ENCODE measurements at places on chromosomes 6 and 20.

GRCh38 chr20:4183361-4183760 lies 168.0 kb upstream of the RNF24 start:
- DNase-seq = no peak

GRCh38 chr6:74656453-74656852 lies 549.4 kb downstream of the COL12A1 start:
- DNase-seq = no peak

GRCh38 chr6:34829137-34829536 lies 37.3 kb downstream of the BLTP3A start:
- DNase-seq = no peak

GRCh38 chr6:11064836-11065235 lies 20.7 kb upstream of the ELOVL2 start:
- DNase-seq = no peak

- no peak for DNase-seq
Observed at GRCh38 chr6:157550114-157550989, 169.4 kb downstream of the ZDHHC14 start.

GRCh38 chr20:31717478-31718201 lies 5.0 kb downstream of the BCL2L1 start:
- no peak for DNase-seq

DNA sequence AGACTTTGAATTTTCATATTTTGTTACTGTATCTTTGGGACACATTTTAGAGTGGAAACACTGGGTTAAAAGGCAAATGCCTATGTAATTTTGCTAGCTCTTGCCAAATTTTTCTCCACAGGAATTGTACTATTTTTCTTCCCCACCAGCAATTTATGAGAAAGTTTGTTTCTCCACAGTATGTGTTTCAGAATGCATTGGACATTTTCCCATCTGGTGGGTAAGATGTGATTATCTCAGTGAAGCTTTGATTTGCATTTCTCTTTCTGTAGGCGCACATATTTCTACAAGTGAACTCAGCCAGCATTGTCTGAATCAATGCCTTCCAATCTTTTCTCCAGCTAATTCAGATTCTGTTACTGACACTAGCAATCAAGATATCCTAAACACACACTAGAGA lies 157.8 kb downstream of the RCAN2 start:
- DNase-seq = no peak

- DNase-seq = no peak
Observed at GRCh38 chr6:113050010-113050858, 703.1 kb downstream of the RFPL4B start.

GRCh38 chr6:128736780-128737179 lies 146.2 kb upstream of the LAMA2 start:
- DNase-seq = no peak

GRCh38 chr6:2171728-2172127 lies 73.7 kb downstream of the GMDS start:
- DNase-seq = no peak

GRCh38 chr6:20253021-20253420 lies 40.8 kb upstream of the MBOAT1 start:
- DNase-seq = no peak

DNA sequence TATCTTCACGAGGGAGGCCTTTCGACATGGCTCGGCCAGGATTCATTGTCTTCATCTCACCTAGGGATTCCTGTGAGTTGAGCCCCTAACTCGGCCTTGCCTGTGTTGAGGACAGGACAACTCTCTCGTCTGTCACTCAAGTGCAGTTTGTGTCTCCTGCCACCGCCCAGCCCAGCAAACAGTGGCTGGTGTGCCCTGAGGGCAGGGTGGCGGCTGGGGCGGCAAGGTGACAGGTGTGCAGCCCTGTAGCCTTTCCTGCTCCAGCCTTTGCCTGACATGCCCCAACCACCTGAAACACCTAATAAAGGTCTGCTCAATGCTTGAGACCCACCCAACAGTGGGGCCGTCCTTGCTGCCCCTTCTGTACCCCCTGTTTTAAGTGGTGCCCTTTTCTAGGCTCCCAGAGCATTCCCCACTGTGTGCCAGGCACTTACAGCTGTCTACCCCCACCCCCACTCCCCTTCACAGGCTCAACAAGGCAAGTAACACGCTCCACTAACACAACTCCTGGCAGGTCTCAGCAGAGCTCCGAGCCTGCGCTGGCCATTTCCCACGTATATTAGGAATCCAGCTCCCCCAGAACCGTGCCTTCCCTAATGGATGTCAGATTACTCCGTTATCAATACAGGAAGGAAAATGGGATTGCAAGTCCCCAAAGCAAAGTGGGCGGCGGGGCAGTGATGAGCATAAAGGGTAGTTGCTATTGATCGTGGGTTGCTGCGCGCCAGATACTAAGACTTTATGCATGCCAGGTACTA lies 17.7 kb downstream of the GFRA4 start:
- no peak for DNase-seq

GRCh38 chr6:136429264-136430065 lies 120.8 kb downstream of the MAP7 start:
- no peak for DNase-seq

DNA sequence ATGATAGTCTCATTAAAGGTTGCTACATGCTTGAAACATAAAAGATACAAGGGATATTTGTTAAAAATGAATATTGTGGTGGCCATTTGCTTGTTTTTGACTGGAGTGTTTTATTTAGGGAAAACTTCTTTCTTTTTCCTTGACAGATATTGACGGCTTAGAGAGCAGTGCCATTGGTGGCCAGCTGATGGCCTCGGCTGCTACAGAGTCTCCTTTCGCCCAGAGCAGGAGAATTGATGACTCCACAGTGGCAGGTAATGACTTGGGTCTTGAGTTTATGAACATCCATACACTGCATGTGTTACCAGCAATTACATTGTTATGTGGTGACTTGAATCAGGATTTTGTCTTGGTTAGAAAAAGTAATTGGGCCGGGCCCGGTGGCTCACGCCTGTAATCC lies 67.5 kb upstream of the PBOV1 start:
- no peak for DNase-seq

- DNase-seq = no peak
Observed at GRCh38 chr20:42118001-42118400, 499.8 kb upstream of the CHD6 start.

- DNase-seq = no peak
Observed at GRCh38 chr6:121158891-121159290, 175.4 kb downstream of the TBC1D32 start.

DNA sequence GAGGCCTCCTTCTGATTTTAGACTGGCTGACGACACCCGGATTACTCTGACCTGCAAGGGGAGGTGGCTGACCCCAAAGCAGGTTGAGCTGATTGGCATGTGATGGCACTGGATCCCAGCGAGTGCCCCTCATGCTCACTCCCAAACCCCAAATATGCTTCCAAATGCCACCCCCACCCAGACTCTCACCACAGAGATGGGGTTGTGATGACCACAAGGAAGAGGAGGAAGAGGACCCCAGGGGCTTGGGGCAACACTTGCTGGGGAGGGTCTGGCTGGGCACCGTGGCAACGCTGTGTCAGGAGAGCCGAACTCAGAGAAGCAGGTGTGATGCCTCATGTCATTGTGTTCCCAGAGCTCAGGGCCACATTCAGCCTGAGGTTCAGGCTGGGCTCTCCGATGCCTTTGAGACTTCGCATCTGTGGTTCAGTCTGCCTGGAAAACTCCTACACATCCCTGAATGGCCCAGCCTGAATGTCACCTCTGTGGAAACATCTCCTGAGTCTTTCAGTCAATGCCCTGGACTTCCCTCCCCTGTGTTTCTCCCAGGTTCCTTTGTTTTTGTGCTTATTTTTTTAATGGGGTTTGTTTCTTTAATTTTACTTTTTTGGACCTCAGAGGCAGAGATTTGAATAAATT lies 169.1 kb upstream of the PMEPA1 start:
- no peak for DNase-seq

DNA sequence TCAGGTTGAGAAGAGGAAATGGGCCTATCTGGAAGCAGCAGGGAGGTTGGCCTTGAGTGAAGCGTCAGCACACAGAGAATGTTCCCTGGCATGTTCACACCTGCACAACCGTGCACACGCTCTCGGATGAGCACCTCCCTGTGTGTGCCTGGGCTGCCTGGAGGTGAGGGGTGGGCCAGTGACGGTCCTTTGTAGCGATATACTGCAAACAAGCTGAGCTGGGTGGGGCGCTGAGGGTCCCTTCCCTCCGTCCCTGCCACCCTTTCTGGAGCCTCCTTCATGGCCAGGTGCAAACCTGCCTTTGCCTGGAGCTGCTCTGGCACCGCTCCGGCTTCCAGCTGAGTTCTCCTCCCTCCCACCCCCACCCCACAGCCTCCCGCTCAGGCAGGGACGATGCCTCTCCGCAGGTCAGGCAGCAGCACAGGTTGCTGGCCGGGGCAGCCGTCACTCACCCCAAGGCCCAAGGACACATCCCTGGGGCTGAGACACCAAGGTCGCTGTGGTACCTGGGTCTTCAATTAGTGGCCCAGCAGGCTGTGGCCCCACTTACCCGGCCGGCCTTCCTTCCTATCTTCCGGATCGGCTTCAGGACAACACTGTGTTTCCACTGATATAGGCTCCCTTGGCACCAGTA lies 111.6 kb downstream of the ERMARD start:
- no peak for DNase-seq

DNA sequence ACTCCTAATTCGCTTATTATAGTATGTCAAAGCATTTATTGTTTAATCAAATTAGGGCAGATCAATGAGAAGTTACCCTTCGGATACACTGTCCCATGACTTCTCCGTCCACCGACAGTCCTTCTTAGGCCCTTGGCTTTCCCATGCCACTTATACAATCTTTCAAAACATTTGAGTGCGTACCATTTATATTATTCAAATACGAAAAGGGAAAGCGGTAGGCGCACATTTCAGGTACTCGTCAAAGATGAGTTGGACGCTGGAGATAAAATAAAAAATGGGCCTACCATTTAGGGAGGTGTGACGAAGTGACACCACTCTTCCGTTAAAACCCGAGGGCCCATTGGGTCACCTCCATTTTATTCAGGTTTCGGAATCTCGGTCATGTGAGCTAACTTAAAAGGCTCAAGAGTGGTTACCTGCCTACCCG lies 542 bp upstream of the AFG1L start:
- DNase-seq = no peak

- no peak for DNase-seq
Observed at GRCh38 chr6:121639021-121639420, 203.6 kb downstream of the GJA1 start.

GRCh38 chr6:743320-744096 lies 50.6 kb upstream of the EXOC2 start:
- no peak for DNase-seq

DNA sequence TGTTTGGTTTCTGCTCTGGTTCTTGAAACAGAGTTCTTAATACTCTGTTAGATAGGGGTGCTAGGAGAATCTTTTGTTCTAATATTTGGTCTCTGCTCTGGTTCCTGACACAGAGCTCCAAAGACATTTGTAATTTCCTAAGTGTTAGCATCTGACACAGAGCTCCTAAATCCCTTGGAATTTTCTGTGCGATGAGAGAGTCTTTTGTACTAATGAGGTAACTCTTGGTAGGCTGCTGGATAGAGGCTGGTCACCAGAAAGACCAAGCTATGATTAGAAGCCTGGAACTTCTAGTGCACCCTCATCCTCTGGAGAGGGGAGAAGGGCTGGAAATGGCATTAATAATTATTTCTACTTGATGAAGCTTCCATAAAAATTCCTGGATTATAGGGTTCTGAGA lies 7.7 kb upstream of the CD109 start:
- DNase-seq = no peak

DNA sequence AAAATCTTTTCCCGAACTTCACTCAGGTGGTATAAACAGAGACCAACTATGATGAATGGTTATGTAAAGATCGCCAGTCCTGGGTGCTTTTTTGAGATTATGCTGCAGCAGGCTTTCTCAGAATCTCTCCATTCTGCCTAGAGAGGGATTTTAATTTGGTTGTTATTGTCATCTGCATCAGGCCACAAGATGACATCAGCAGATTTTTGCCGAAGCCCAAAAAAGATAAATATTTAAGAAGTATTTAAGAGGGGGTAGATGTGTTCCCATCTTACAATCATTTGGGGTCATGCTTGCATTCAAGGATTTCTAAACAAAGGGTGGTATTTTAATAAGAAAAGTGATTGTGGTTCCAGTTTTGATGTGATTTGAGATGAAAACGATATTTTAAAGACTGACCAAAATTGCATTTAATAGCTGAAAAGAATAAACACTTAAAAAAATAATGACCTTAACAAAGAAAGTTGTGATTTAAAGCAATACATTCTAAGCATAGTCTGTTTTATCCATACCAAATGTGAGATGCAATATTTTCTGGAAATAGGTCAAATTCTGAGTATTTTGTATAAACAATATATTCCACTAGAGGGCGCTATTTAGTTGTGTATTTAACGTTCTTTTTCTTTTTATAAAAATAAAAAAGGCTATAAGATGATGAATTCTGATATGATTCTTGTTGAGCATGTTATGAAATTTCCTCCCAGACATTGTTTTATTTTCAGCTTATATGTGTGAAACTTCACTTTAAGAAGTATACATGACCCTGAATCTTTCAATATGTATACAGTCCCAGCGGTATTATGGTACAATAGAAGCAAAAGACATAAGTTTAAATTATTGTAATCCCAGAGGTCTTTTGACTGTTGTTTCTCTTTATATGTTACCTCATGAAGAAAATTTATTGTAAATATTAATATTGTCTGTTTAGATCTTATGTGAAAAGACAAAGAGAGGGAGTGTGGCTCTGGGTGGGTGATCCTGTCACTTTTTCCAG lies 51.0 kb upstream of the ZFP64 start:
- no peak for DNase-seq

GRCh38 chr20:20003031-20003954 lies 13.9 kb upstream of the NAA20 start:
- peak; percentile 70 for DNase-seq

- no peak for DNase-seq
Observed at GRCh38 chr6:33613146-33613794, 7.9 kb upstream of the ITPR3 start.

DNA sequence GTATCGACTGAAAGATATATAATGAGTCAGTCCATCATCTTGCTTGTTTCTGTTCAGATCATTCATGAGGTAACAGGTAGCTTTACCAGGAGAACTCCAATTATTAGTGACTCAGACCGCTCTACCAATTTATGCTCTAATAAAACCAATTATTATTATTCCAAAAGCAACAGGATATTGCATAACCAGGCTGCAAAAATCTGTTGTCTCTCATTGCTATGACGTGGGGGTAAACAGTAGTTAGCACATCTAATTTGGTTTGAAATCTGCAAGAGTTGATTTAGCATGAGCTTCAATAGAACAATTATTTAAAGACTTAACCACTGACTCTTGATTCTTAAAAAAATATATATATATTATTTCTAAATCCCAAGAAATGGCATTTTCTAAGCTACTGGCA lies 90.9 kb upstream of the MAP7 start:
- no peak for DNase-seq

- DNase-seq = no peak
Observed at GRCh38 chr6:24549674-24550353, 55.0 kb downstream of the ALDH5A1 start.

GRCh38 chr20:33130568-33131061 lies 37.3 kb upstream of the BPIFA2 start:
- no peak for DNase-seq

GRCh38 chr6:10402648-10403311 lies 12.1 kb downstream of the TFAP2A start:
- no peak for DNase-seq

- no peak for DNase-seq
Observed at GRCh38 chr6:38503960-38504682, 135.6 kb downstream of the BTBD9 start.

Measured in aorta (tissue), 5 donors.